Sciatic nerve (tissue), 2 donors: ENCODE measurements at places on chromosomes 3 and 15. TPM values are rescaled to one million over a fixed set of nuclear protein-coding genes. Genes with fewer than 3 reads are reported as not detected.

DNA sequence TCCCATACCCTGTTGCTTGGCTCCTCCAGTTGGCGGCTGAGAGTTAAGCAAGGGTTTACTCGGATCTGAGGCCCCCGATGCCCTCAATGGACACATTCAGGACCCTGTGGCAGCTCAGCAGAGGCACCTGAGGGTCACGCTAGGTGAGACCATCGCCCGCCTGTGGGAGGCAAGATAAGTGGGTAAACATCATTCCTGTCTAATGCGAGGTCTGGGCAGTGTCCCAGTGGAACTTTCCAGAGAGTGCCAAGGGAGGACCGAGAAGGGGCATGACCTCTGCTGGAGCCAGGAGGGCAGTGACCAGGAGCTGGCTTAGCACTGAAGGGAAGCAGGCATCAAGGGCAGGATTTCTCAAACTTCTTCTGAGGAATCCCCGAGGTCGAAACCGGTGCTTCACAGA is 65.4 kb upstream of the SEC61A1 start:
- peak; percentile 30 for DNase-seq

DNA sequence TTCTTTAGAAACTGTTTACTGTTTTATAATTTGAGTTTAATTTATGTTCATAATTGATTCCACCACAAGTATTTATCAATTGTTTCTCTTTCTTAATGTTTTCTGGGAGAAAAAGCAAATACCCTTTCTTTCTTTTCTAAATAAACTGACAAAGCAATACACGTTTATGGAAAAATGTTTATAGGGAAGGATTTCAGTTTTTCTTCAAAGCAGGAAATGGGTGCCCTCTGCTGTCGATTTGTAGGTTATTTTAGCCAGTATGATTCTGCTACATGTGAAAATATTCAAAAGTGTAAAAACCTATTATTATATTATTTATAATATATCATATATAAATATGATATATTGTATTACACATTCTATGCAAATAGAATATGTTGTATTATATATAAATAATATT is 921.0 kb upstream of the ROBO1 start:
- no peak for DNase-seq

DNA sequence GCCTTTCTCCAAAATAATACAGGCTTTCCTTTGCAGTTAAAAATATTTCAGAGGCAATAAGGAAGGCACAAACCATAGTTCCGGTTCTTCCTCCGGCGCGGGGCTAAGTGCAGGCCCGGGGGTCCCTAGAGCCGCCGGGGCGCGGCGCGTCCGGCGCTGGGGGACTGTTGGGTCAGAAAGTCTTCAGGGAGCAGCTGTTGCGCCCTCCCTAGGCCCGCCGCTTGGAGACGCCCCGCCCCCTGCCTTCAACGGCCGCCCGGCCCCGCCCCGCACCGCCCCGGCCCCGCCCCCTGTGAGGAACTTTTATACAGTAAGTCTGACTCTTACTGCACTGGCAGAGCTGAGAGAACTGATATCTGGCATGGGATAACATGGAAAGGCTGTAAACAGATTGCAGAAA is 283.1 kb upstream of the ARL6 start:
- no peak for DNase-seq

SLC51A gene
- 0.58 TPM for total RNA-seq

DNA sequence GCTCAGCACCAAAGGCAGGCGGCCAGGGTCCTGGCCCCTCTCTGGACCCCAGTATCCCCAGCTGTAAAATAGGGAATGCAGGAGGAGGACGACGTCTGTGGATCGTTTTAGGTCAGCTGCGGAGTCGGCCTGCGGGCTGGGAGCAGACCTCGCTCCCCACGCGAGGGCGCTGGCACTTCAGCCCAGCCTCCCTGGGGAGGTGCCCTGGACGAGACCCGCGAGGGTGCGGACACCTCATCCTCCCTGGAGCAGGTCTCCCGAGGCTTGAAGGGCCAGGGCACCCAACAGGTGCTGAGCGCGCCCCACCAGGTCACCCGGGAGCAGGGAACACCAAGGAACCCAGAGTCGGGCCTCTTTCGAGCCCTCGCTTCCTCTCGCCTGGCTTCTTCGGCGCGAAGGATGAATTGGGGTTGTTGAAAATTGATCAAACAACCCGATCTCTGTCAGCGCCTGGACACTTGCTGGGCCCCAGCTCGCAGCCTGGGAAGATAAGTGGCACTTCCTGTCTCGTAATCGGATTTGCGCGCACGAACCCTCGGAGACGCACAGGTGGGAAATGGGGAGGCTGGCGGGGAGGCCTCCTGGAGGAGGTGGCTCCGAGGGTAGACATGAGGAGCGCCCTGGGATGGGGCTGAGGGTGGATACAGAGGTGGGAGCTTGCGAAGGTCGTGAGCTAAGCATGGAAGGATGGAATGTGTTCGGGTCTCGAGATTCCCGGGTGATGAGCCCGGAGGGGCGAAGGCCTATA is 588 bp upstream of the VIPR1 start:
- peak; percentile 67 for DNase-seq

GRCh38 chr3:11152301-11152700 is 2.0 kb upstream of the HRH1 start:
- DNase-seq: no peak

ACSBG1 gene
- 0.18 TPM for total RNA-seq

ITGA11 gene
- total RNA-seq: 10.3 TPM

COPB2 gene
- total RNA-seq: 96.6 TPM

SERPINI2 gene
- not detected for total RNA-seq

GRCh38 chr3:3615533-3615932 is 183.7 kb upstream of the LRRN1 start:
- DNase-seq: no peak

DNA sequence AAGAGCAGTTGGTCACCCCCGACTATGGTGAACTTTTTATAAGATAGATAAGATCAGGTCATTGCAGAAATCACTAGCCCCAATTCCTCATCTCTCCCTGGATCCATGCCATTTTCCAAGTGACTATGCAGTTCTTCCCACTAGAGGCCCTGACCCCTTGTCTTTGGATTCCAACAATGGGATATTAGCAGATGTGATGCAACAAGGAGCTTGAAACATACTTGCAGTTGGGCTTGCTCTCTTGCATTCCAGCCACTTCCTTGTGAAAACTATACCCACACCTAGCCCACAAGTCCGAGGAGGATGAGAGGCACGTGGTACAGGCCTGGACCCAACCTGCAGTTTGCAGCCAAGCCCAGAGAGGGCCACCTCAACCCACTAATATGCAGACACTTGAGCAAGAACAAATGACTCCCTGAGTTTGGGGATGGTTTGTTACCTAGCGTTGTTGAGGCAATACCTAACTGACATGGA is 60.6 kb downstream of the SUCLG2 start:
- no peak for DNase-seq

CTXN2 gene
- total RNA-seq: not detected

GRAMD2A gene
- 6.7 TPM for total RNA-seq

- DNase-seq: no peak
These were observed 188.0 kb downstream of the PEX5L start for GRCh38 chr3:179848711-179849110.

DNA sequence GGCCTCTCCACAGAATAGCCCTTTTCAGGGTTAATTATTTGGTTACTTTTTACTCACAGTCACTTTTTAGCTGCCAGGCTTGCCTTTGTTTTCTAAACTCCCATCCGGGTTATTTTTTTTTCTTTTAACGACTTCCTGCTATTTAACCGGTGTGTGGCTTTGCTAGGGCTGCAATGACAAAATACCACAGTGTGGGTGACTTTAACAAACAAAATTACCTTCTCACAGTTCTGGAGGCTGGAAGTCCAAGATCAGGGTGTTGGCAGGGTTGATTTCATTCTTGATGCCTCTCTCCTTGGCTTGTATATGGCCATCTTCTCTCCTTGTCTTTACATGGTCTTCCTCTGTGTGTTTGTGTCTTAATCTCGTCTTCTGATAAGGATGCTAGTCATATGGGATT is 91.5 kb downstream of the IL1RAP start:
- no peak for DNase-seq

- DNase-seq: no peak
These were observed 14.4 kb downstream of the PAK6 start for GRCh38 chr15:40253167-40253790.

- DNase-seq: no peak
These were observed 249.6 kb downstream of the TLE3 start for GRCh38 chr15:69848096-69848495.

DUOXA2 gene
- total RNA-seq: not detected

CYP11A1 gene
- 4.3 TPM for total RNA-seq

DNA sequence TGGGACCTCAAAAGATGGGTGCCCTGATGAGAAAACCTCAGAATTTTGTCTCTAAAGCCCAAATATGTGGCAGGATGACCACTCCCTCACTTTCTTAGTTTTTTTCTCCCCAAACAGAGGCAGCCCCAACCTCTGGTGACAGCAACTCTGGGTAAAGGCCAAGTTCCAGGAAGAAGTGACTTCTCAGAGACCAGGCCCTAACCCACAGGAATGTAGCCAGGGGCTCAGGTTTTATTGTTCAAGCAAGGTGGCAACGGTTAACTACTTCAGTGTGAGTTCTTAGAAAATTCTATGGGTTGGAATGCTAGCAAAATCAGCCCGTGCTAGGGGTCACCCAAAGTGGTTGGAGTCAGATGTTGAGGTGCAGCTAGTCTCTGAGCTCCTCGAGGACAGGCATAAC is 5.1 kb upstream of the DNAJA4 start:
- no peak for DNase-seq

- no peak for DNase-seq
These were observed 1089.3 kb downstream of the TUSC7 start for GRCh38 chr3:117798687-117799386.

DNA sequence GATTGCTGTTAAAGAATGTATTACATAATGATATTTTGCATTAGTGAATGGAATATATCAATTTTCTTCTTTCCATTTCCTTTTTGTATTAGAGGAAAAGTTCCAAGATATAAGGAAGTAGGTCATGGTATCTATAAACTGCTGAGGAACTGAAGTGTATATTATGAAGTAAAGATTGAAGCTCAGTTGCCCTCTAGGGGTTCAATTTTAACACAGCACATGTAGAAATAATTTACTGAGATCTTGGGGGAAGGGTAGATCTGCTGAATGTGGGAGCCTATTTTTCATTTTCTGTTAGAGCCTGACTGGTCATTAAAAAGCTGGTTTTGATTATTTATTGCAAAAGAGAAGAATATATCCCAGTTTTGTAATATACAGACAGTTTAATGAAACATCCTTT is 45.2 kb downstream of the CMC1 start:
- no peak for DNase-seq

DNA sequence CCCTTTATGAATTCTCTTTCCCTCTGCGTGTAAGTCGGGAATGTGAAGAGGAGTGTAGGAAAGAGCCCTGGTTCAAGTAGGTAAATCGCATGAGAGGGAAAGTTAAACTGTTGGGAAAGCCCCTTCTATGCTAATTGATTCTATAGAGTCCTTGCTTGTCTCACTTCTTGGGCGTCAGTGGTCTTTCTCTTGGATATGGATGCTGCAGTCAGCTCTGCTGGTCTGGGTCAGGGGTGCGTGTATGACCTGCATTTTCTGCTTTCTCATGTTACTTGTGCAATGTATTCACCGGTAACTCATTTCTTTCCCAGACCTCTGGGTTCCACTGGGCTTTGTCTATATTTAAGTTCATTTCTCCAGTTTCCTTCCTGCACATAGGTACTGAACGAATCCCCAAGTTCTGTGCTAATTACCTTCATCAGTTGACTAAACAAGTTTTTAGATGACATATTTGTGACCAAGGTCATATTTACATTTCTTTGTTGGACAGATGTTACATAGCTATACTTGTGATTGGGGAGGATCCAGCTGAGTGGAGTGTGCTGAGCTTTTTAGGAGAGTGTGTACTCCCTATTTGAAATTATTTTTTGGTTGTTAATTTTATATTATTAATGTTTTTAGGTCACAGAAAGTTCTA is 1.4 kb downstream of the SETD5 start:
- no peak for DNase-seq

CPN2 gene
- total RNA-seq: not detected

DNA sequence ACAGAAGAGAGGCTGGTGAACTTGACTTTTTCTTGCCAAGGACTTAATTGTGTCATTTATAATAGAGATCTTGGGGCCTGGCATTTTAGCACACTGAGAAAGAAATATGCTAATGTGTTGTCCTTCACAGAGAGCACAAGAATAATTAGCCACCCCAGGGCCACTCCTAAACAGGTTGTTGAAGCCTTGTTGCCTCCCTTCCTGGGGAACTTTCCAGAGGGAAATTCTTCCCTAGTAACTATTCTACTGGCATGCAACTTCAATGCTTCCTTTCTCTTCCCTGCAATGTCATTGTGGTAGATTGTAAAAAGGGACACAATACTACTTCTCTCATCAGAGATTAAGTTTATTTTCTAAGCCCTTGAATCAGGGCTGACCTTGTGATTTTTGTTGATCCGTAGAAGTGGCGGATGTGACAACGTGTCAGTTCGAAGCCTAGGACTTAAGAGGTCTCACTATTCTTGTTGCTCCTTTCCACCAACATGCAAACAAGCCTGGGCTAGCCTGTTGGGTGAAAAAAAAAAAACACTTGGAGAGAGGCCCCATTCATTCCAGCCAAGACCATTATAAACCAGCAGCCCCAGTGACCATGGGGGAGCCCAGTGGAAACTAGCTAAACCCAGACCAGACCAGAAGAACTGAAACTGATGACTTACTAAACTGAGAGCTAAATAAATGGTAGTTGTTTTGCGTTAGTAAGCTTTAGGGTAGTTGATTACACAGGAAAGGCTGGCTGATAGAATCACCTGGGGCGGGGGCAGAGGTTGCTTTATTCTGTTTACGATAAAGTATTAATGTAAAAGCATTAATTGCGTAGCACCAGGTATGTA is 287.2 kb downstream of the SHQ1 start:
- DNase-seq: no peak

DNA sequence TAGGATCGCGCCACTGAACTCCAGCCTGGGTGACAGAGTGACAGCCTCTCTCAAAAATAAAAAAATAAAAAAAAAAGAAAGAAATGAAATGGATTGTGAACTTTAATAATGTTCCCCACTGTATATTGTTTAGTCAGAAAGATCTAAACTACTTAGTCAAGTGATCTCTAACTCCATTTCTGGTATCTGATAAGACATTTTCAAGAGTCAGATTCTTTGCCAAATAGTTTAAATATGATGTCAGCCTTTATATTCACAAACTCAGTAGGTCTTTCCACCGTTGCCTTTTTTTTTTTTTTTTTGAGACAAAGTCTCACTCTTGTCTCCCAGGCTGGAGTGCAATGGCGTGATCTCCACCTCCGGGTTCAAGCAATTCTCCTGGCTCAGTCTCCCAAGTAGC is 29.0 kb upstream of the OSBPL11 start:
- DNase-seq: no peak

- no peak for DNase-seq
These were observed 266.0 kb downstream of the EPHA3 start for GRCh38 chr3:89373434-89373833.

GRCh38 chr3:97871801-97872524 is 50.2 kb downstream of the CRYBG3 start:
- no peak for DNase-seq

- no peak for DNase-seq
These were observed 1.8 kb downstream of the PRR23E start for GRCh38 chr3:127194601-127195187.

DNA sequence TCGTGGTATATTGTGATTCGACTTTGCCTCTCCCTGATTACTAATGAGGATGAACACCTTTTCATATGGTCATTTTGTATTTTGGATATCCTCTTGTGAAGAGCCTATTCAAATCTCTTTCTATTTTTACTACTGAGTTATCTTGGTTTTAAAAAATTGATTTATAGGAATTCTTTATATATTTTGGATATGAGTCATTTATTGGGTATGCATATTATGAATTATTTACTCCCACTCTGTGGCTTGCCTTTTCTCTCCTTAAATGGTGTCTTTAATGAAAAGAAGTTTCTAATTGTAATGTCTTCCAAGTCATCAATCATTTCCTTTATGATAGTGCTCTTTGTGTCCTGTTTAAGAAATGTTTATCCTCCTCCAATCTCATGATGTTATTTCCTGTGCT is 191.5 kb upstream of the DPH6 start:
- no peak for DNase-seq
